Body of pancreas (tissue), 4 donors: ENCODE measurements at places on chromosomes 11 and 22. TPM values are rescaled to one million over a fixed set of nuclear protein-coding genes. Genes with fewer than 3 reads are reported as not detected.

GRCh38 chr22:39932166-39932565 is 28.0 kb upstream of the TMA7B start:
- H3K27ac ChIP-seq = no peak overlapping the region
- no peaks in the 10 kb centered on the region for H3K36me3 ChIP-seq

TMPRSS4 gene
- 6.5 TPM for total RNA-seq

VPREB3 gene
- not detected for total RNA-seq

- H3K27me3 ChIP-seq = no peaks in the 10 kb centered on the region
- no peak for DNase-seq
- H3K4me1 ChIP-seq = no peaks in the 10 kb centered on the region
- no peaks in the 10 kb centered on the region for H3K36me3 ChIP-seq
Observed at GRCh38 chr11:108313444-108313843, 90.6 kb downstream of the ATM start.

- H3K4me3 ChIP-seq = no peak overlapping the region
- peaks cover 4% of the 10 kb centered on the region for H3K4me1 ChIP-seq
- no peaks in the 10 kb centered on the region for H3K36me3 ChIP-seq
Observed at GRCh38 chr11:129973809-129974208, 28.8 kb downstream of the PRDM10 start.

GRCh38 chr22:29254286-29254660 is 13.5 kb downstream of the RHBDD3 start:
- H3K27ac ChIP-seq = no peak overlapping the region
- H3K4me3 ChIP-seq = no peak overlapping the region
- no peaks in the 10 kb centered on the region for H3K36me3 ChIP-seq
- no peaks in the 10 kb centered on the region for H3K27me3 ChIP-seq
- no peak for DNase-seq

GRCh38 chr11:78015878-78016277 is 7.2 kb downstream of the KCTD14 start:
- H3K4me1 ChIP-seq = peaks cover 9% of the 10 kb centered on the region
- no peaks in the 10 kb centered on the region for H3K36me3 ChIP-seq
- no peak overlapping the region for H3K4me3 ChIP-seq
- no peaks in the 10 kb centered on the region for H3K27me3 ChIP-seq
- DNase-seq = no peak
